Erythroblast (primary cell): ENCODE measurements at places on chromosomes 2 and 18.

GRCh38 chr2:162925595-162925994 lies 87.0 kb upstream of the KCNH7 start:
- no peak for DNase-seq

GRCh38 chr2:205403244-205403825 lies 279.0 kb upstream of the NRP2 start:
- no peak for DNase-seq

GRCh38 chr2:190835303-190835930 lies 45.2 kb upstream of the GLS start:
- no peak for DNase-seq

GRCh38 chr2:24208490-24208889 lies 33.6 kb downstream of the FAM228A start:
- DNase-seq, result no peak

DNA sequence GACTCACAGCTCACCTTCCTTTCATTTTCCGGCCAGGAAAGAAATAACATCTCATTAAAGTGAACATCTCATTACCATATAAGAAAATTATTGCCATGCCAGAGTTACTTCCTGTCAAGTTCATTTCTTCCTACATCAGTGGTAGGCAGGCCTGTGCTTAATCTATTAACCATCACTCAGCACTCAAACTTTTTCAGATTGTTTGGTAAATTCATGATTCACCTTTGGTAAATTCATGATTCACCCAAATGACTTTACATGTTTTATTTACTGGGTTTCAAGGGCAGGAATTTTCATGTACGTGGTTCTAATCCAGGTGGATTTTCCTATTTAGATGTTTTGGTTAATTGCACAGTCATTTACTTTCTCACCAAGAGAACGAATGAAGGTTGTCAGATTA lies 116.5 kb downstream of the CSRNP3 start:
- DNase-seq, result no peak

- no peak for DNase-seq
These were observed 472.1 kb downstream of the CDH2 start for GRCh38 chr18:27704736-27705361.

GRCh38 chr2:165069151-165069550 lies 113.8 kb upstream of the SLC38A11 start:
- no peak for DNase-seq

GRCh38 chr2:17093712-17094111 lies 424.5 kb downstream of the RAD51AP2 start:
- no peak for DNase-seq

DNA sequence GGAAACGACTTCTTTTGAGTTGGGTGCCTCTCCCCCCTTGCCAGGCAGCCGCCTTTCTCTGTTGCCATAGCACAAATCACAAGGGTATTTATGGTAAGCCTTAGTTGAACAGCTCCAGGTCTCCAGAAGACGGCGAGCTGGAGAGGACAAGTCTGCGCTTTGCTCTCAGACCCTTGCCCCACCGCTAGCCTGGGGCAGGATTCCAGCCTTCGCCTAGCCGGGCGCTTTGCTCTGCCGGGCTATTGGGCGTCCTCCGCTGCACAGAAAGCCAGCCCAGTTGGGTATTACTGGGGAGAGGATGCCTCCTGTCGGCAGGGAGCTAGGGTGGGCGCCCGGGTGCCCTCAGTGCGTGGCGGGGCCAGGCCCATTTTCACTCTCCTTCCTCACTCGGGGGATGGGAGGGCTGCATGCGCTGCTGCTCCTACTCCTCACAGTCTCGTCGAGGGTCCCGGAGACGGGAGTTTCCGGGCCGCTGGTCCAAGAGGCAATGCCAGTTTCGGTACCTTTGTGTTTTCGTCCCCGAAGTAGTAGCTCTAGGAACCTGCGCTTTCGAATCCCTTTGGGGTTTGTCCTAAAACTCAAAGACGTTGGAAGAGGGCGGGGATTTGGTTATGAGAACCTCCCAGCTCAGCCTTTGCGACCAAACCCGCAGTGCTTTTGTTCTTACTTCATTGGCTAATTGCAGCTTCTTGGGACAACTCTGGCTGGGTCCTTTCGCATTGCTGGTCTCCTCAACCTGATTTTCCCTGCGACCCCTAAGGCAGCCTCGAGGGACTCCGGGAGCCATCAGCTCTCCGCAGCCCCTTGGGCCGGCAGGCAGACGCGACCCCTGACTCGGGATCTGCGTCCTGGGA lies 3.6 kb upstream of the DLX2 start:
- peak; percentile 54 for DNase-seq
